ENCODE measurements at places on chromosomes 3 and 15. TPM values are rescaled to one million over a fixed set of nuclear protein-coding genes. Genes with fewer than 3 reads are reported as not detected.

The AMT gene
- total RNA-seq, result 12.7 TPM

The SOX14 gene
- not detected for total RNA-seq

The HDAC11 gene
- 4.5 TPM for total RNA-seq

The PAQR9 gene
- total RNA-seq, result not detected

The ARGFX gene
- total RNA-seq, result not detected

The PLSCR2 gene
- total RNA-seq, result not detected

The P2RY13 gene
- total RNA-seq, result 0.08 TPM

The FETUB gene
- not detected for total RNA-seq

The AQP9 gene
- total RNA-seq, result 0.55 TPM

The ACTR8 gene
- total RNA-seq, result 14.3 TPM

The CLEC3B gene
- total RNA-seq, result 0.34 TPM

The LRTM1 gene
- not detected for total RNA-seq

The SLC49A4 gene
- 5.1 TPM for total RNA-seq

The PLA2G4B gene
- total RNA-seq, result 33.7 TPM

The CDC25A gene
- 0.14 TPM for total RNA-seq

The ZBBX gene
- not detected for total RNA-seq

The EEF1AKMT4 gene
- total RNA-seq, result not detected

The ZNF662 gene
- total RNA-seq, result 2.7 TPM

The CGGBP1 gene
- 89.7 TPM for total RNA-seq

The CNBP gene
- total RNA-seq, result 260 TPM

The SLC35A5 gene
- 4.6 TPM for total RNA-seq

The SLC6A1 gene
- not detected for total RNA-seq

The KCNMB2 gene
- not detected for total RNA-seq

The SNTN gene
- not detected for total RNA-seq

The COPG1 gene
- 79.3 TPM for total RNA-seq

The ITIH4 gene
- total RNA-seq, result 35.8 TPM

The ATP13A4 gene
- total RNA-seq, result 1.6 TPM

The CHRNA3 gene
- not detected for total RNA-seq

The SEMA3G gene
- 0.34 TPM for total RNA-seq

The ZNF35 gene
- total RNA-seq, result 0.59 TPM

The CPB1 gene
- not detected for total RNA-seq

The GOLGA6L9 gene
- total RNA-seq, result 2.0 TPM

The USF3 gene
- total RNA-seq, result 31.4 TPM

The EPHA6 gene
- not detected for total RNA-seq

The ACP3 gene
- total RNA-seq, result not detected

The CPNE9 gene
- total RNA-seq, result 0.45 TPM

The PRSS50 gene
- total RNA-seq, result not detected

The C3orf33 gene
- total RNA-seq, result 2.4 TPM

The EPB42 gene
- total RNA-seq, result not detected

Data from CD4-positive, alpha-beta T cell (primary cell).